ENCODE measurements at places on chromosomes 4 and X. TPM values are rescaled to one million over a fixed set of nuclear protein-coding genes. Genes with fewer than 3 reads are reported as not detected.

- DNase-seq, result no peak
Measured at GRCh38 chr4:140935254-140935653, 179.1 kb upstream of the TBC1D9 start.

The CDKL2 gene
- total RNA-seq, result 0.13 TPM

The FGFBP1 gene
- not detected for total RNA-seq

The CLTRN gene
- total RNA-seq, result 0.94 TPM

All from Right ventricle myocardium superior (tissue), 1 donor.